ENCODE measurements at places on chromosomes 16 and 17. TPM values are rescaled to one million over a fixed set of nuclear protein-coding genes. Genes with fewer than 3 reads are reported as not detected.

Gene FNDC8
- not detected for total RNA-seq

Gene PTGES3L
- total RNA-seq: 0.64 TPM

Gene NEUROD2
- total RNA-seq: not detected

DNA sequence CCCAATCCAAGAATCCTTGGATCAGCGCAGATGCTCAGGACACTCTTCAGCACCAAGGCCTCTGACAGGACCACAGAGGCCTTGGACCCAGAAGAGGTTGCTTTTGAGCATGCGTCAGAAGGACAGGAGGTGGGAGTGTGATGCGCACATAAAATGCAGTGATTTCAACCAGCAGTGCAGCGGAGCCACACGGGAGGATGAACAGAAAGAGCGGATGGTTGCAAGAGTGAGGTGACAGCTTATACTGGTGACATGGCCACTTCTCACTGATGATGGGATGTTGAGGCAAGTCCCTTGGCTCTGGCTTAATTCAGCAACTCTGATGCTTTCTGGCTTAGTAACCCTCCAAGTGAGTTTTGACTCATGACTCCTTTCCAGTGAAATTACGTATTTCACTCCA is 25.2 kb upstream of the ERN1 start:
- no peak overlapping the region for H3K27ac ChIP-seq
- no peak overlapping the region for H3K4me3 ChIP-seq
- DNase-seq: peak; percentile 14
- peaks cover 3% of the 10 kb centered on the region for H3K4me1 ChIP-seq
- no peaks in the 10 kb centered on the region for H3K27me3 ChIP-seq
- peaks cover 6% of the 10 kb centered on the region for H3K36me3 ChIP-seq

Gene TMEM100
- total RNA-seq: not detected

Gene ACAP1
- total RNA-seq: 405 TPM

DNA sequence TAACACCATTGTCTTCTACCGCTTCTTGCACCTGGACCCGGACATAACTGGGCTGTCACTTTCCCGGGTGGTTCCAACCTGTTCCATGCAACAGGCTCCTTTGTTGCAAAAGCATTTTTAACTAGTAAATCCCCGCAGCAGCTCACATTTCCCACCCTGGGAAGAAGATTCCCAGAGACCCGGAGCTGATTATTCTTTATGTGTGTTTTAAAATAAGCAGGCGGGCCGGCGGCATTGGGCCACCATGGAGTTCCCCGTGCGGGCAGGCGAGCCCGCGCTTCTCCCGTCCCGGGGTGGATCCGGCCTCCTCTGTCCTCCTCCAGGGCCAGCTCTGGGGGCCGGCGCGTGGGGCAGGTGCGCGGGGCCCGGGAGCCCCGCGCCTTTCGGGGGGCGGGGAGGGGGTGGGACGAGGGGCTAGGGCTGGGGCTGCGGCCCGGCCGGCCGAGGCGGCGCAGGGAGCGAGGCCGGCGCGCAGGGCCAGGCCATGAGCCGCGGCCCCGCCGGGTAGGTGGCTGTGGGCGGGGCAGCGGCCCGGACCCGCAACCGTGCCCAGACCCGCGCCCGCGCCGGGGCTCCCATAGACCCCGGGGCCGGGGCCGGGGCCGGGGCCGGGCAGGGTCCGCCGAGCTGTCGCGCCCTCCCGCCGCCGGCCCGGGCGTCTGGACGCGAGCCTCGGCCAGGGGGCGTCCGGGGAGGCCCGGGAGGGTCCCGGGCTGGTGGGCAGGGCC is 1.7 kb downstream of the CRAMP1 start:
- peak overlapping the region; percentile 87 for H3K4me3 ChIP-seq
- DNase-seq: peak; percentile 36
- H3K36me3 ChIP-seq: peaks cover 26% of the 10 kb centered on the region
- H3K4me1 ChIP-seq: peaks cover 48% of the 10 kb centered on the region
- H3K27me3 ChIP-seq: no peaks in the 10 kb centered on the region

DNA sequence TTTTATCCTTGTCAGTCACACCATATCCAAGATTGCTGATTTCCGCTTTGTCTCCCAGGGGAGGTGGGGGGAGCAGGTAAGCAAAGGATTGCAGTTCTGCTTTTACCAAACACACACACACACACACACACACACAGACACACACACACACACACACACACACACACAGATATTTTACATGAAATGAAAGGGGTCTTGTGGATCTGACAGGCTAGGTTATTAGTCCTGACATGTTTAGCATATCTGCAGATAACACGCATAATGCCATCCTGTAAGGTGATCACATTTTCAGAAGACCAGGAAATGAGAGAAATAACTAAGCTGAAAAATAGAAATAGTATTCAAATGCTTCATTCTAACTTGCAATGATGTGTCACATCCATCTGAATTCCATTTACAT is 1113.3 kb downstream of the CDH8 start:
- H3K27me3 ChIP-seq: no peaks in the 10 kb centered on the region
- no peak overlapping the region for H3K27ac ChIP-seq
- H3K4me1 ChIP-seq: no peaks in the 10 kb centered on the region
- no peak overlapping the region for H3K4me3 ChIP-seq
- no peak for DNase-seq
- H3K36me3 ChIP-seq: no peaks in the 10 kb centered on the region

DNA sequence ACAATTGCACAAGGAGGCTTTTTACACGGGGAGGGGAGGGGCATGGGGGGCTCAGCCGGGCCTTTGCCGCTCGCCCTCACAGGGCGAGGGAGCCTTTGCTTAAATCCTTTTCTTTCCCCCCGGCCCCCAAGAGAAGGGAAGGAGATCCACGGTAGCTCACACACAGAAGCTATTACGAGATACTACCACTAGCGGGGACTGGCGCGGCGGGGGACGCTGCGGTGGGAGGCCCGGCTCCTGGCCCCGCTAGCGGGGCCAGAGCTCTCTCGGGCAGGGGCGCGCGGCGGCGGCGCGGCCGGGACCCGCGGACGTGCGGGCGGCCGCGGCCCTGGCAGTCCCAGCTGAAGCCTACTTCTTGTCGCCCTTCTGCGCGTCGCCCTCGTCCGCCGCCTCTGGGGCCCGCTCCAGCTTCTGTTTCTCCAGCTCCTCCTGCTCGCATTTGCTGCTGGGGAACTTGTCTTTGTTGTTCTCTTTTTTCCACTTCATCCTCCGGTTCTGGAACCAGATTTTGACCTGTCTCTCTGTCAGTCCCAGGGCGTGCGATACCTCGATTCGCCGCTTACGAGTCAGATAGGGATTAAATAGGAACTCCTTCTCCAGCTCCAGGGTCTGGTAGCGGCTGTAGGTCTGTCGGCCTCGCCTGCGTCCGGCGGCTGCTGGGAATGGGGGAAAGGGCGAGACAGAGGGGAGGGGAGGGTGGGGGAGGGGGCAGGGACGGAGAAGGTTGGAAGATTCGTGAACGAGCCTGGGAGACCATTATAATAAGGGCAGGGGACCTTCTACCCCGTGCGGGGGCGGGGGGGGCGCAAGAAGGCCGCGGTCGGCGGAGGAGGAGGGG is 2.0 kb downstream of the HOXB8 start:
- peaks cover 76% of the 10 kb centered on the region for H3K27me3 ChIP-seq
- DNase-seq: peak; percentile 59

- H3K27me3 ChIP-seq: no peaks in the 10 kb centered on the region
- peaks cover 51% of the 10 kb centered on the region for H3K4me1 ChIP-seq
- no peaks in the 10 kb centered on the region for H3K36me3 ChIP-seq
- no peak for DNase-seq
- no peak overlapping the region for H3K4me3 ChIP-seq
- no peak overlapping the region for H3K27ac ChIP-seq
Measured at GRCh38 chr16:88770461-88771293, 14.3 kb downstream of the PIEZO1 start.

Gene NOTUM
- total RNA-seq: 0.22 TPM

DNA sequence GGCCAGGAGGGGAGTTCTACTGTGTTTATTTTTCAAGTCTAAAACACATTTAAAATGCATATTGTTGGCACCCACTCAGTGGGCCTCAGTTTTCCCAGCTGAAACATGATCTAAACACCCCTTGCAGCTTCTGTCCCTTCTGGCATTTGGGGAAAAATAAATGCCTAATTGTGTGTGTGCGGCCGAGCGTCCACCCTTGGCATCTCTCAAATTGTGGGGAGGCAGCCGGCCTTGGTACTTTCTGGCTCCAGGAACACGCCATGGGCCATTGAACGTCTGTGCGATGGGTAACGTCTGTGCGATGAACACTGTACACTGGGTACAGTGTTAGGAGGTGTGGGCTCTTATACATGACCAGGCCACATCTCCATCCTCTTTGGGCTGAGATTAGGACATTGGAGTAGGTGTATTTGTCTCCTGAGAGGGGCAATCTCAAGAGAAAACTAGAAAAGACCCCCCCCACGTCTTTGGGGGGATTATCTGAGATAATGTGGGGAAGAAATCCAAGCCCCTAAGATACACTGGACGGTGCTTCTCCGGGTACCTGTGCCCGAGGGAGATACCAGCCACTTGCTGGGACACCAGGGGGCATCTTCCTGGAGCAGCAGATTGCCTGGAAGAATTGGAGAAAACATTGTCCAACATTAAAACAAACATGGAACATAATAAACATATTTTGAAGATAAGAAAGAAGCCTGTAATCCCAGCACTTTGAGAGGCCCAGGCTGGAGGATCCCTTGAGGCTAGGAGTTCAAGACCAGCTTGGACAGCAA is 54.9 kb downstream of the RAB11FIP4 start:
- peaks cover 6% of the 10 kb centered on the region for H3K4me1 ChIP-seq
- H3K27ac ChIP-seq: no peak overlapping the region
- no peak for DNase-seq
- no peaks in the 10 kb centered on the region for H3K36me3 ChIP-seq

Gene TSPOAP1
- total RNA-seq: 22.7 TPM

DNA sequence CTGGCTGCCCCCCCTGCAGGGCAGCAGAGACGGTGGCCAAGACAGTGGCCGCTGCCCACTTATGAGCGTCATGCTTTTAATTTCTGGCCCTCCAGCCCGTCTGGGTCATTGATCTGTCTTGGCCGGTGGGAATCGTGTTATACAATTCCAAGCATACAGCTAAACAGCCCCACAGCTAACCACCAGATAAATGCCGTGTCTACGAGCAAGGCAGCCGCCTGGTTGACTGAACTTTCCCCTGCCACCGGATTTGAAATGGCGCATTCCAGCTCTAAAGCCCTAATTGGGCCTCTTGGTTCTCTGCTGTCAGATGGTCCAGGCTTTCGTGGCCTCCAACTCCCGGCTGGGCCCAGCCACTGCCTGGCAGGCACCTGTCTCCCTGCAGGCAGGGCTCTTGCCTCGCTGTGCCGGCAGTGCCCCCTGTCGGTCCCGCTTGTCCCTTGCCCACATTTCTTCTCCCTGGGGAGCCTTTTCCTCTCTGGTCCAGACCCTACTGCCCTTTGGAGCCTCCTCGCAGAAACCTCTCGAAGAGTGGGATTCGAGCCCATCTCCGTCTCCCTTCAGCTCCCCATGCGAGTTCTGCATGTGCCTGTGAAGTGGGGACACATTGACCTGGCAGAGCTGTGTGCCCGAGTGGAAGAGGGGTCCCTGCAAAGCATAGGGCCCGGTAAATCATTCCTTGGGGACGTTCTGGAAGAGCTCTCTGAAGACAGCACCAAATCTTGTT is 1.8 kb upstream of the RBFOX3 start:
- H3K4me3 ChIP-seq: no peak overlapping the region
- peaks cover 3% of the 10 kb centered on the region for H3K4me1 ChIP-seq
- H3K36me3 ChIP-seq: no peaks in the 10 kb centered on the region
- no peak overlapping the region for H3K27ac ChIP-seq
- peaks cover 41% of the 10 kb centered on the region for H3K27me3 ChIP-seq

DNA sequence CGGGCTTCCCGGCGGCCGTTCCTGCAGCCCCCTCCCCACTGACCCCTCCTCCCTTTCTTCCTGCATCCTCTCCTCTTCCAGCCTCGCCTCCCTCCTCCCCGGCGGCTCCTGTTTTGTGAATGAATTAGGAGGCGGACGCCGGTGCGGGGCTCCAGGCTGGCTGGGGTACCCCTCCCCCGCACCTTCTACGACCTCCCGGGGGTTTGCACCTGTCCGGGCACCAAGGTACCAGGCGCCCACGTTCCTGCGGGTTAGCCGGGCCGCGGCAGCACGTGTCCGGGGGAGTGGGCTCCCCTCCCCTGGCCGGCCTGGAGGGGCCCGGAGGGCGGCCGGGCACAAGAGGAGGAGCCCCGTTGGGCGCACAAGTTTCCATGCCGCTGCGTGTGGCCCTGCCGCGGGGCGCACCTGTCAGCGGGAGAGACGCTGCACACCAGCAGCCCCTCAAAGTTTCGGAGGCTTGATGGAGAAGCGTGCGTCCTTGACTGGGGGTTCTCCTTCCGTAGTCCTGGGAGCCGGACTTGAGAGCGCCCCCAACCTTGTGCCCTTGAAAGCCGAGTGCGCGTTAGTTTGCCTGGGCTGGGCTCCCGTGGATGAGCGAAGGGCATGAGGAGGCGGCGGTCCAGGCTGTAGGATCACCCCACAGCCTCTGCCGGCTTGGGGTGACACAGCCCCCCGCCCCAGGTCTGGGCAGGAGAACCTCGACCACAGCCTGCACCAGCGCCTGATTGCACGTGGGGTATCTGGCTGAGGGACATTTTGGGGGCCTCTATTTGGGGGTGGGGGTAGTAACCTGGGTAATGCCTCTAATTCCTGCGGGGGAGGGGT is 1.2 kb downstream of the HAS3 start:
- H3K27me3 ChIP-seq: peaks cover 31% of the 10 kb centered on the region
- H3K27ac ChIP-seq: no peak overlapping the region

DNA sequence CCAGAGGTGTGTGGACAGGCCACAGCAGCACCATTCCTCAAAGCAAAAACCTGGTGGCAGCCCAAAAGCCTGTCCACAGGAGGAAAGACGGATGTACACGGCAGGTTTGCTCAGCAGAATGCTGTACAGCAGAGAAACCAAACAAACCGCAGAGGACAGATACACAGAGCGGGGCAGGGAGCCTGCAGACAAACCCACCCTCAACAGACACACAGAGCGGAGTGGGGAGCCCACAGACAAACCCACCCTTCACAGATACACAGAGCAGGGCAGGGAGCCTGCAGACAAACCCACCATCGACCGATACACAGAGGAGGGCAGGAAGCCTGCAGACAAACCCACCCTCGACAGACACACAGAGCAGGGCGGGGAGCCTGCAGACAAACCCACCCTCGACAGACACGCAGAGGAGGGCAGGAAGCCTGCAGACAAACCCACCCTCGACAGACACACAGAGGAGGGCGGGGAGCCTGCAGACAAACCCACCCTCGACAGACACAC is 53.0 kb upstream of the METRNL start:
- no peak for DNase-seq
- H3K4me1 ChIP-seq: peaks cover 13% of the 10 kb centered on the region
- no peak overlapping the region for H3K4me3 ChIP-seq
- H3K36me3 ChIP-seq: peaks cover 7% of the 10 kb centered on the region

Gene ITGAX
- 32.9 TPM for total RNA-seq

GRCh38 chr17:65079489-65079900 is 23.0 kb upstream of the GNA13 start:
- no peaks in the 10 kb centered on the region for H3K27me3 ChIP-seq
- no peaks in the 10 kb centered on the region for H3K36me3 ChIP-seq
- H3K4me1 ChIP-seq: no peaks in the 10 kb centered on the region
- H3K4me3 ChIP-seq: no peak overlapping the region

Gene WNK4
- total RNA-seq: 0.10 TPM

DNA sequence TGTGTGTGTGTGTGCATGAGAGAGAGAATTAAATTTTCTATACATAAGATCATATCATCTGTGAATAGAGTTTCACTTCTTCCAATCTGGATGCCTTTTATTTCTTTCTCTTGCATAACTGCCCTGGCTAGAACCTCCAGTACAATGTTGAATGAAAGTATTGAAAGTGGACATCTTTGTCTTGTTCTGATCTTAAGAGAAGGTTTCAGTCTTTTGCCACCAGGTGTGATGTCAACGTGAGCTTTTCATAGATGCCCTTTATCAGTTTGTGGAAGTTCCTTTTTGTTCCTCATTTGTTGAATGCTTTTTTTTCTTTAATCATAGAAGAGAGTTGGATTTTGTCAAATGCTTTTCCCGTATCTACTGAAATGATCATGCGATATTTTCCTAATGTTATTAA is 63.3 kb downstream of the RNF213 start:
- peaks cover 89% of the 10 kb centered on the region for H3K36me3 ChIP-seq
- H3K4me3 ChIP-seq: no peak overlapping the region
- peaks cover 21% of the 10 kb centered on the region for H3K4me1 ChIP-seq
- peak overlapping the region; percentile 33 for H3K27ac ChIP-seq
